ENCODE measurements at places on chromosomes 12 and 14.

DNA sequence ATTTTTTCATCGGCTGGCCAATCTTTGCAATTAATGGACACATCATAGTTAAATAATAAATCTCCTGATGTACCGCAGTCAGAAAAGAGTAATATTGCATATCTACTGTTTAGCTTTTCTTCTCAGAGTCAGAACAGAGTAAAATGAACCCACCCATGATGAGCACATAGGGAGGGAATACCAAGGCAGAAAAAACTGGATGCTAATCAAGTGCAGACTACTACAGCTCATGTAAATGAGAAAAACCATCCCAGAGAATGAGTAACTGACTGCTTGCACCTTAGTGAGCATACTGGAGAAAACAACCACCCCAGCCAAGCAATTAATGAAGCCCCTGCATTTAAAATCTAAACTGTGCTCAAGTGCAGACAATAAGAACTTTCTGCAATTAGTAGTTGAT, 483.7 kb downstream of the MDGA2 start:
- DNase-seq, result no peak

GRCh38 chr12:119341988-119342387, 7.5 kb downstream of the CCDC60 start:
- no peak for DNase-seq

GRCh38 chr12:6612652-6613014, 5.5 kb upstream of the CHD4 start:
- no peak for DNase-seq

GRCh38 chr12:84969226-84969625, 56.6 kb upstream of the SLC6A15 start:
- DNase-seq, result no peak

DNA sequence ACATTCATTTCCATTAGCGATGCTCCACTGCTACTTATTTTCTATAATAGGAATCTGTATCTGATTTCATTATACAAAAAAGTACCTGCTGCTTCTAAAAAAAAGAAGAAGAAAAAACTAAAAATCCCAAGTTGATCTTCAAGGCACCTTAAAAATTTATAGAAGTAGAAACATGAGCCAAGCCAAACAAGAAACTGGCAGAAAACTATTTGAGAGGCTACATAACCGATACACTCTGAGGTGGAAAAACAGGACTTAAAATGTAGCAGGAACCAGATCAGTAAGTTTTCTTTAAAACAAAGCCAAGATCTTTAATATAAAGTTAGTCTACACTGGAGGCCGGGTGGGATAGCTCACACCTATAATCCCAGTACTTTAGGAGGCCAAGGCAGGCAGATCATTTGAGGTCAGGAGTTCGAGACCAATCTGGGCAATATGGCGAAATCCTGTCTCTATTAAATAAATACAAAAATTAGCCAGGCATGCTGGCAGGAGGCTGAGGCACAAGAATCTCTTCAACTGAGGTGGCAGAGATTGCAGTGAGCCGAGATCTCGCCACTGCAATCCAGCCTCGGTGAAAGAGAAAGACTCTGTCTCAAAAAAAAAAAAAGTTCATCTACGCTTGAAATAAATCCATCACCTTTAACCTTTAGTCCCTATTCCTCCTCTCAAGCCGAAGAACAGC, 278.6 kb downstream of the MED13L start:
- DNase-seq, result no peak

GRCh38 chr12:3269594-3269993, 192.4 kb downstream of the TSPAN9 start:
- DNase-seq, result no peak

DNA sequence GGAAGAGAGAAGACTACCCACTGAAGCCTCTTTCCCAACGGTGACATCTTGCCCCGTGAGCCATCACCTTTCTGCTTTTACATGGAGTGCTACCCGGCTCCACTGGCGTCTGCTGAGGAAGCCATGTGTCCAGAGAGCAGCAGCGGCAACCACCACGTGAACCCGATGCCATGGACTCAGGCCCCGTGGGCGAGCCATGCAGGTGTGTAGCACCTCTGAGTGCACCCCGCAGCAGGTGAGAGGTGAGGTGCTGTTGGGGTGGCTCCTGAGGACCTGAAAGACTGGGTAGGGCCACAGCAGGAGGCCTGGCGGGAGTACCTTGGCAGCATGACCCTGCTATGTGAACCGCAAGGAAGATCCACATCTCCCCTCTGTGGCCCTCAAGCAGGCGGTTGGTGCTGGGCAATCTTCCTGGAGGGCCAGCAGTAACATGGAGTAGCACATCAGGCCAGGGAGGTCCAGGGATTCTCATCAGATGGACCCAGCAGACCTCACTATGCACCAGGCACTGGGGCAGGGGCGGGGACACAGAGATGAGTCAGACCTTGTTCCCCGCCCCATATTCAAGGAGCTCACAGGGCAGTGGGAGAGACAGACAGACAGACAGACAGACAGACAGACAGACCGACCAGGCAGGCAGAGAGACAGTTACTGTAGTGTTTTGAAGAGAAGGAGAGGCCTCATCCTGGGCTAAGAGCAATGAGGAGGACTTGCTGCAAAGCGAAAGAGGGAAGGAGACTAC, 129.6 kb downstream of the PAPOLA start:
- DNase-seq, result no peak

DNA sequence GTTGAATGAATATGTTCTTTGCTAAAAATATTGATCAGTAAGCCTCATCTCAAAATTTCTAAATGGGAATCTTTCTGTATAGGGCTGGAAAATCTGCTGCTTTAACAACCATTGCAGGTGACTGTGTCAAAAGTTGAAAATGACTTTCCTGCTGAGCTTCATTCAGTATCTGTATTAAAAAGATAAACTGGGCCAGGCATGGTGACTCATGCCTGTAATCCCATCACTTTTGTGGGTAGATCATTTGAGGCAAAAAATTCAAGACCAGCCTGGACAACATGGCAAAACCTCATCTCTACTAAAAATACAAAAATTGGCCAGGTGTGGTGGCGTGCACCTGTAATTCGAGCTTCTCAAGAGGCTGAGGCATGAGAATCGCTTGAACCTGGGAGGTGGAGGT, 213.7 kb upstream of the SYT10 start:
- DNase-seq, result no peak

DNA sequence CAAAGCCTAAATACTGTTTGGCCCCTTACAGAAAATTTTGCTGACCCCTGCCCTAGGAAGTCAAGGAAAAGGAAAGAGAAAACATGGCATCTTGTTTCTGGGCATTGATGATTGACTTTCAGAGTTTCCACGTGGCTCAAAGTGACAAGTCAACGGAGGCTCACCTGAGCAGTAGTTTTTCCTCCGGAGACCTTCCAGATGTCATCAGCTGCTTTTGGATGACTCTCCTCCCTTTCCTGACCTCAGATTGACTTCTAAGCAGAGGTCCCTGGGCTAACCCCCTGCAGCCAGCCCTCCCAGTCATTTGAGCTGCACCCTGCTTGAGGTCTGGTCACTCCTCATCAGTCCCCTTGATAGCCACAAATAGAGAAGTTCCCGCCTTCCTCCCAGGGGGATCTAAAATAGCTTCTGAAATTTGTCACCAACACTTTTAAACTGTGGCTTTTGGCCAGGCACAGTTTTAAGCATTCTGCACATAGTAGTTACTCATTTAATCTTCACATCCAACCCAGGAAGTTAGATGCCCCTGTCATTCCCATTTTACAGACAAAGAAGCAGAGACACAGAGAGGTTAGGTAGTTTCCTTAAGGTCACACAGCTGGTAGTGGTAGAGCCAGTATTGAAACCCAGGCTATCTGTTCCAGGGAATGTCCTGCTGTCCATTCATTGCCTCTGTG, 143.4 kb downstream of the CHST11 start:
- DNase-seq, result no peak

DNA sequence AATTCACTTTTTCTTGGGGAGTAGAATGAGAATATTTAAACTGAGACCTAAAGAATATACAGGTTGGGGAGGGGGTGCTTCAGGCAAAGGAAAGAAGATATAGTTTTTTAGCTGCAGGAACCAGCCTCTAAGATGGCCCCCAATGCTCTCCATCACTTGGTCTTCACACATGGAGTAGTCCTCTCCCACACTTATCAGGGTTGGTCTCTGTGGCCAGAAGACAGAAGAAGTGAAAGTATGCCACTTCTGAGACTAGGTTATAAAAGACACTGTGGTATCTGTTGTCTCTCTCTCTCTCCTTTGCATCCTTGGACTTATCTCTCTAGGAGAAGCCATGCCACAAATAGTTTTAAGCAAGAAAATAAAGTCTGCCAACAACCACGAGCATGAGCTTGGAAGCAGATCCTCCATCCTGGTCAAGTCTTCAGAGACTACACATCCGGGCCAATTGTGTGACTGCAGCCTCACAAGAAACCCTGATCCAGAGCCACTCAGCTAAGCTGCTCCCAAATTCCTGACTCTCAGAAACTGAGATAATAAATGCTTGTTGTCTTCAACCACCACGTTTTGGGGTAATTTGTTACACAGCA, 18.0 kb downstream of the PUS7L start:
- no peak for DNase-seq

GRCh38 chr12:76101739-76102385, 17.4 kb upstream of the NAP1L1 start:
- no peak for DNase-seq

DNA sequence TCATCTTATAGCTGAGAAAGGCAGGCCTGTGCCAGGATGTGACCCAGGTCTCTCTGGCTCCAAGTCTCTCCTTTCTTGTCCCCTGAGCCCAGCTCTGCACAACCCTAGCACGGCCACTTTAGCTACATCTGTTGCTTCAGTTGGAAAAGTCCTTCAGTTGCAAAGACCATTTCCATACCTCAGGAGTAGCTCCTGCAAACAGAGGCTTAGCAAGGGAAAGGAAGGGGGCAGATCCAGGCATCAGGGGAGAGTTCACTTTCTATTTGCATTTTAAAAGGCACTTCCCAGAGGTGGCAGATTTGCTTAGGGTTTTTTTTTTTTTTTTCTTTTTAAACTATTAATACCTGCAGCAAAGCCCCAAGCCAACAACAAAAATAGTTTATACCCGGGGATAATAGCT, 3.0 kb upstream of the PITPNM2 start:
- DNase-seq, result no peak

GRCh38 chr12:109495012-109495411, 17.6 kb downstream of the UBE3B start:
- DNase-seq, result no peak

GRCh38 chr12:114916124-114916523, 232.1 kb upstream of the TBX3 start:
- DNase-seq, result peak; percentile 82

- no peak for DNase-seq
These were observed 48.2 kb upstream of the PSMA6 start for GRCh38 chr14:35243956-35244355.

GRCh38 chr12:29081101-29081500, 68.0 kb upstream of the FAR2 start:
- no peak for DNase-seq

- no peak for DNase-seq
These were observed 366.3 kb downstream of the TMTC2 start for GRCh38 chr12:83052890-83053541.

GRCh38 chr12:109948368-109948767, 47.8 kb downstream of the GIT2 start:
- no peak for DNase-seq

DNA sequence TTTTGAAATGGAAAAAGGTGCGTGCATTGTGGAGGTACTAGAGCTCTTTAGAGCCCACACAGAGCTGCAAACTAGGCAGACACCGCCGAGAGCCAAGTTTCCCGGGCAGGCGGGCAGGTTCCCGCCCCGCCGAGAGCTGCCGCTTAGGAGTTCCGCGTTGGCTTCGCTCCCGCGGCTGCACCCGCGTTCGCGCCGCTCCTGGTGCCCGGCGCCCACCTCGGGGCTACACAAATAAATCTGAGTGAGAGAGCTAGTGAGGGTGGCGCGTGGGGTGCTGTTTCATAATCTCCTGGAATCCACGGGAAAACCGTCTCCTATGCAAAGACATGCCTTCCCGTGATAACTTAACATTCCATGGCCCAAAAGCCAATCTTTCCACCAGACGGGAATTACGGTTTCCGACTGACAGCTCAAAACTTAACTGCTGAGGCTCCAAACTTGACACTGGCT, 645 bp downstream of the KITLG start:
- DNase-seq, result no peak

Measured in AG09319 (cell line).